Activated T-helper 1 cell treated with anti-CD3 and anti-CD28 coated beads, Interleukin-2, amount 50 U/mL, for 16 hours (primary cell): ENCODE measurements at places on chromosomes 12 and 14.

- DNase-seq: no peak
These were observed 28.1 kb upstream of the SINHCAF start for GRCh38 chr12:31353750-31354708.

DNA sequence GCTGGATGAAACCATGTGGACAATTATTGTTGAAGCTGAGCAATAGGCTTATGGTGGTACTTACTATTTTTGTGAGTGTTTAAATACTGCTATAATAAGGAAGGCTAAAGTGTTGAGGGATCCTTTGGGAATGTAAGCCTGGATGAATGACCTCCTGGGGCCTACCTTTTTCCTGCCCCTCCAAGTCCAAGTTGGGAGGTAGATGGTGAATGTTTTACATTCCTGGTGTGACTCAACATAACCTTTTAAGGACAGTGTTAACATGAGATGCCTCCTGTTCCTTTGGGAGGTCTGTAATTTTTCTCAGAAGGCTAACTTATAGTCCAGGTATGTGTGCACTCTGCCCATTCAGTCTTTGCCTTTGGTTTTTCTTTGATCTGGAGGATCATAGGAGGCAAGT is 315.9 kb downstream of the NRXN3 start:
- DNase-seq: no peak

DNA sequence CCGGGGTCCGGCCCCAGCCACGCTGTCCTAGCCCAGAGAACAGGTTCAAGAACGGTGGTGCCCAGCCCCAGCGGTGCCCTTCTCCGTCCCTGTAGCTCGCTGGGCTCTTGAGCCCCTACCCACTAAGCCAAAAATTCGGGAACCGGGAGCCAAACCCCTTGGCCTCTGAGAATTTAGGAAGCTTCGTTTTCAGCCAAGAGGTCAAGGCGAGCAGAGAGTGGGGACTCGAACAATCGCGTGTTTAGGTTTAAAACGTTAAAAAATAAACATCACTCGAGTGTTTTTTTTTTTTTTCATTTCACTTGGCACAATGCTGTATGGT is 6.2 kb downstream of the SIX1 start:
- DNase-seq: no peak

GRCh38 chr14:41073544-41073943 is 533.1 kb upstream of the LRFN5 start:
- DNase-seq: no peak

GRCh38 chr14:36339816-36340215 is 19.4 kb upstream of the MBIP start:
- DNase-seq: no peak

DNA sequence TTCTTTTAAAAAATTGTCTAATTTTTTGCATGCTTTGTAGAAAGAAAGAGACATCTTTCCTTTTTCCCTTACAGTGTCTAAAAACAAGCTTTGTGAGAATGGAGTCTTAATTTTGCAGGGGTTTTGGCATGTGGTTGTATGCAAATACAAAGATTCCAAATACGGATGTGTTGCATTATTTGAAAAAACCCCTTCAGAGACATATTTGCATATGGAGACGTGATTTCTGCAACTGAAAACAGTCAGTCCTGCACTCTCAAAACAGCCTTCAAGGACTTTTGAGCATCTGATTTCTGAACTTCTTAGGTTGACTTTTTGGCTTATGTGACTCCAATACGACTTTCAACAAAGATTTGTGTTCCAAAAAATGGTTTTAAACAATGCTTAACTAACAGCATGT is 7.8 kb downstream of the IRAK3 start:
- no peak for DNase-seq

DNA sequence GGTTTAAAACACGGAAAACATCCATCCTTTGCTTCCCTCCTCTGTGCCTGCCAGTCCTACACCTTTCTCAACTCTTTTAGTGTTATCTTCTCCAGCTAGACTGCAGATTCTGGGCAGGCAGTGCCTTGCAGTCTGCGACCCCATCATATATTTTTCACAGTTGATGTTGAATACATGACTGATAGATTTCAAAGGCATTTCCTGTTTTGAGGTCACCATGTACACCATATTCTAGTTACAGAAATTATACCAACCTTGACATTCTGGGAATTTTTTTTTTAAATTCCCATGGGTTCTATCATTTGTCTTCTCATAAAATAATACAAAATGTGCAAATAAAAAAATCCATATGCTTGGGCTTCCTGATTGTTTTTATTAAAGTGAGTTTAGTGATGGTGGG is 16.6 kb downstream of the SOCS2 start:
- no peak for DNase-seq

DNA sequence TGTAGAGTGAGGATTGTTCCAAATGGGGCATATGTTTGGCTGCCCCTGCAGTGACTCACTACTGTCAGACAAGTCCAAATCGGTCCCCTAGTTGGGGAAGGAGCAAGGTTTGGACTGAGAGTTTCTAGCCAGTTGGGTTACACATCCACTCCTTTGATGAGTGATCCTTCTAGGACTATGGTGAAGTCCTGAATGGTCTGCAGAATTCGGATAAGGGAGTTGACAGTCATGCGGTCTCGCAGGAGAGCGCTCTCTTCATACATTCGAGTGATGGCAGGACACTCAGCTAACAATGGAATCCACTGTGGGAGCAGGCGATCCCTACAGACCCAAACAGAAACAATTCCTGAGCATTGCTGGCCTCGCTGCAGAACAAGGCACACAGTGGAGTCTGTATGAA is 61.5 kb upstream of the SINHCAF start:
- DNase-seq: no peak

- no peak for DNase-seq
These were observed 138.4 kb upstream of the PELI2 start for GRCh38 chr14:55979781-55980180.

DNA sequence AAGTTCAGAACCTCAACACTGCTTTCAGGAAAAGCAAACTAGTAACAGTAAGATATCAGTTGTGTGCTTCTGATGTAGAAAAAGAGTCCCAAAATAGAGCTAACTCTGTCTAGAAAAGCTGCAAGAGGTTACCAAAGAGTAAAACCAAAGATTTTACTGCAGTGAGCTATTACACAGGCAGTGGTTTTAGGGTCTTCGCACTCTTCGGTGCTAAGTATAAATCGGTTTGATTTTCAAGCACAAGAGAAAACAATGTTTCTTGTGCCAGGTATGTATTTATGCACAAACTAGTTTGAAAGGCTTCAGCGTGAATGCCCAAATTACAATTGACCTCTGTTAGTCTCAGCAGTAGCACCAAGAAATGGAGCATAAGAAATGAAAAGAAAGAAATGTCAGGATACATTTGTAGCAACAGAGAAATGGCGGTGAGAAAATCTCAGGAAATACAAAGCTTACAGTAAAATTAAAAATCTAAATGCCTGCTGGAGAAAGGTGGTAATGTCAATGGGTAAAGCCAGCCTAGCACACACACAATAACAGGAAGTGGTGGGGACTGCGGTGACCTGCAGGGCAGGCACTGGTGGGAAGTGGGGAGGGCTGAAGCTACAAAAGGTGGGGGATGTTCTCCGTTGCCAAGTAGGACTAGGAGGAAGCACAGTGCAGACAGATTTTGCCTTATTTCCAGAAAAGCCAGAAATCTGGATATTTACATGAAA is 18.0 kb upstream of the DYRK2 start:
- DNase-seq: peak; percentile 68

GRCh38 chr12:41635626-41636364 is 447.7 kb downstream of the PDZRN4 start:
- no peak for DNase-seq

GRCh38 chr12:93146263-93146939 is 217.3 kb upstream of the EEA1 start:
- no peak for DNase-seq

GRCh38 chr12:88401155-88401554 is 179.1 kb downstream of the KITLG start:
- no peak for DNase-seq

DNA sequence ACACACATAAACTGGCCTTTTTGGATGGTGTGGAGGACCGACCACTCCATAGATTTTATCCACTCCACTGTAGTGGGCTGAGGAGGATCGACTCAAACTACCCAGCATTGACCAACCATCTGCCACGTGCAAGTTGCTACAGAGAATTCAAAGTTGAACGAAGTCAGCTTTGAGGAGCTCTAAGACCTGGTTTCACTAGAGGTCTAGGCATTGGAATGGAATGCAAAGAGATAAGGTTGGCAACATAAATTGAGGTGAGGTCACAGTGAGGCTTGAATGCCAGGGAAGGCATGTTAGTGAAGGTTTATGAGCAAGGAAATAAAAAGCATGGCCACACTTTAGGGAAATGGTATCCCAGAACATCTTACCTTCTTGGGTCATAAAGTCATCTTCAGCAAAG is 14.5 kb downstream of the VWF start:
- DNase-seq: no peak

- DNase-seq: no peak
These were observed 1.3 kb upstream of the CAPRIN2 start for GRCh38 chr12:30756074-30756473.

DNA sequence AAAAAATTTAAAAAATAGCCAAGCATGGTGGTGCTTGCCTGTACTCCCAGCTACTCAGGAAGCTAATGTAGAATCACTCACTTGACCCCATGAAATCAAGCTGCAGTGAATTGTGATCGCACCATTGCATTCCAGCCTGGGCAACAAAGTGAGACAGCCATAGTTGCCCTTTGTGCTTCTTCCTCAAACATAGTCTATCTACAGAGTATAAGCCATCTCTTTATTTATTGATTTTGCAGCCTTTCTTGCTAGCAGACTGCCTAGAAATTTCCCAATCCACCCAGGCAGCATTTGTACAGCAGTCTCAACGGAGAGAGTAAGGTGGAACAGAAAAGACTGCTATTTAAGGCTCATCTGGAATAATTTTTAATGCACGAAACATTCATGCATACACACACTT is 68.8 kb downstream of the IPO8 start:
- no peak for DNase-seq

DNA sequence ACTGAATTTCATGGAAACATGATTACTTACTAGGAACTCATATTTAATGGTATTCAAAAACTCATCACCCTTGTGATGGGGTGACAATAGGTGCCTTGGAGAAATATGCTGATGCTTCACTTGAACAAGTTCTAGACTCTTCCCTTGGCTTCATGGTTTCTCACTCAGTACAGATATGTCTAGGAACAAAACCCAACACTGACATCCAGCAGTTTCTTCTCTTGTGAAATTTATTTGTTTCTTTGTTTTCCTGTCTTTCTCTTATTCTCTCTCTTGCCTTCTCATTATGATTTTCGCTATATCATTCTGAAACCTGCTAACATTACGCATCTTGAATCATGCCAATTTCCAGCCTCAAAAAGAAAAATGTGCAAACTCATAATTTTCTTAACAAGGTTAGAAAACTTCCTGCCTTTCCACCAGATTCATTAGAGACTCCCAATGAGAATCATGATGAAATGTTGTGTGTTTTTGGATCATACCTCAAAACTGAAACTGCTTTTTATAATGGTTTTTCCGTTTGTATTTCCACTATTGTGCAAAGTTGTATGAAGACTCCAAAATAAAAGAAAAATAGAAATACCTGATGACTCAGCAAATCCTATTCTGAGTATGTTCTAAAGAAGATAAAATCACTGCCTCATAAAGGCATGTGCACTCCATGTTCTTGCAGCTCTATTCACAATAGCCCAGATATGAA is 1021.5 kb downstream of the TMEM121 start:
- no peak for DNase-seq

DNA sequence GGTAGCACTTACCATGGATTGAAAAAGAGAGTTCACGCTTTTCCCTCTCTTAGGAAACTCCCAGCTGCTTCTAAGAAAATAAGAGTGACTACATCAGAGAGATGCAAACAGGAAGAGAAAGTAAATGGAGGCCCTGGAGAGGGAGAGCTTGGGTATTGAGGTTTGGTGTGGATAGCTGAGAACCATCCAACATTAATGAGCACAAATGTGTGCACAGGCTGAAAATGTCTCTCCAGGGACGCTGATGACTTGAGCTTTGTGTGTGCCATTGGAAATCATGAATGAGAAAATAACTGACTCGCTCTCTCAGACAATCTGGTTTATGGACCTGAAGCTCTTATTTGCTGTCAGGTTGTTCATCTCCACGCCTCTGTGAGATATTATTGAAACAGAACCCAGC is 318.8 kb downstream of the NRXN3 start:
- DNase-seq: no peak

DNA sequence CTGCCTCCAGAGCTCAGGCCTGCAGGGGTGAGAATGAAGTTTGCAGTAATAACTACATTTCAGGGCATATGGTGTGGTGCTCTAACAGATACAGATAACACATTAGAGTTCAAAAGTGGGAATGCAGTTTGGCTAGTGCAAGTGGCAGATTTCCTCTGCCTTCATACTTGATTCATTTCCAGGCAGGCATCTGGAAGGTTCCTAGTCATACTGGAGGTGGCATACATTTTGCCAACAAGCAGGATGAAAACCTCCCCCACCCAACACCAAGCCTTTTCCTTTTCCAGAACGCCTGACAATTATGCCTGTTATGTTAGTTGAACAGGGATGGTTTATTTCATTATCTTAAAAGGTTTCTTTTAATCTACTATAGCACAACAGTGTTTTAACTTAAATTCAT is 24.3 kb downstream of the VTI1B start:
- no peak for DNase-seq

- DNase-seq: no peak
These were observed 36.8 kb downstream of the RAB35 start for GRCh38 chr12:120079411-120080400.

GRCh38 chr14:22333422-22334274 is 255.4 kb downstream of the DAD1 start:
- no peak for DNase-seq

DNA sequence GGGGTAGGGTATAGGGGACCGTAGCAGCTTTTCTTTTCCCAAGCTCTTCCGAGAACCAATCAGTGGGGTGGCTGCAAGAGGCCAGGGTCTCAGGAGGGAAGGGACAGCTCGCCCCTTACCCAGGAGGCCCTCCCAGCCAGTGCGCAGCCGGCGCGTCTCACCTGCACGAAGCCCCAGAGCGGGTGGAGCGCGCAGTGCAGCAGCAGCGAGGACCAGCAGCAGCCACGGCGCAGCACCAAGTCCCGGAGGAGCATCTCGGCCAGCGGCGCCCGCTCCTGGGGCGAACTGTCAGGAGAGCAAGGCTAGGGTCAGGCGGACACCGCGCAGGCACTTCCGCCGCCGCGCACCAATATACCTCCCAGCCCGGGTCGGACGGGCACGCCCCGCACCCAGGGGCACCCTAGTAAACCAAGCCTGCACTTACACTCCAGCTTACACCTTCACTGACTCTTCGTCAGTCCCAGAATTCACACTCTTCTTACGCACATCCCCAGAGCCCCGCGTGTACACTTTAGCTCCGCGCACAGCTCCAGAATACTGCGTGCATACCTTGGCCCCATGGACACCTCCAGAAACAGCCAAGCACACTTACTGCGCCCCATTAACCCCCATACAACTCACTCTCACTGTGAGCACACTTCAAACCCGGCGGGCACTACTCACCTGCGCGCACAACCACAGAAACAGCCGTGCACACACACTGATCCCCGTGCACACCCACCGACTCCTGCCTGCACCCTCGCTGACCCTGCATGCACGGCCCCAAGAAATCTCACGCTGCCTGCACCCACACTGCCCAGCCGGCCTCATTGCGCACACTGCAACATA is 606 bp downstream of the PRIMA1 start:
- no peak for DNase-seq

- no peak for DNase-seq
These were observed 17.6 kb downstream of the ANKRD9 start for GRCh38 chr14:102491786-102492530.

- no peak for DNase-seq
These were observed 102.0 kb downstream of the PRMT8 start for GRCh38 chr12:3592856-3593625.
